ENCODE measurements at places on chromosomes 2 and 18.
A peak's percentile ranks its signal among the peaks of the same experiment; 100 is the strongest.

GRCh38 chr18:11905613-11906012 is 2.5 kb downstream of the MPPE1 start:
- DNase-seq: no peak

DNA sequence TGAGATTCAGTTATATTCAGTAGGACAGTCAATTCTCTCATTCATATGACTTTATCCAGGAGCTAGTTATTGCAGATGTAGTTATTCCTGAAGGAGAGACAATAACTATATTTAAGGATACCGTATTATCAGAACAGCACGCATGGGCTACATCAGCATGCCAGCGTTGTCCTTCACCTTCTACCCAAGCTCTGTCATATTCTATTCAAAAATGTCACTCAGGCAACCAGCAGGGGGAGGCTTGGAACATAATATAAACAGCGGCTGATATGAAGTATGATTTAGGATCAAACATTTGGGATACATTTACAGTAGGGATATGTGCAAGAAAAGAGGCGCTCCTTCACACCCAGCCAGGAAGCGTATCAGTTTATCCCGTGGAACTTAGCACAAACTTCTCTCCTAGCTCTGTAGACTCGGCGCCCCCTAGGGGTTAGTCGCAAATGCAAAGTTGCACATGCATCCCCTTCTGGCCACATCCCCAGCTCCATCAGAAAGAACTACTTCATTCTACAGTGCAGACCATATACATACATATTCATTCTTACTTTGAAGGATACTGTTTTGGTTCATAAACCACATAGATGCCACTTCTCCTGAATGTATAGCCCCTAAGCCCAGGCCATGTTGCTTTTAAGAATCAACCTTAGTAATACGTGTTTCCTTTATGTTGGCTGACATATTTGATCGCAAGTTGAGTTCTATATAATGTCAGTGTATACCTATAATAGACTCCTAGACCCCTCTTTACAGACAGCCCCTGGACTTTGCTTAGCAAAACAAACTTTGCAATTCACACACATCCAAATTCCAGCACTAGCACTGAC is 759.4 kb downstream of the ADCYAP1 start:
- DNase-seq: peak; percentile 6

DNA sequence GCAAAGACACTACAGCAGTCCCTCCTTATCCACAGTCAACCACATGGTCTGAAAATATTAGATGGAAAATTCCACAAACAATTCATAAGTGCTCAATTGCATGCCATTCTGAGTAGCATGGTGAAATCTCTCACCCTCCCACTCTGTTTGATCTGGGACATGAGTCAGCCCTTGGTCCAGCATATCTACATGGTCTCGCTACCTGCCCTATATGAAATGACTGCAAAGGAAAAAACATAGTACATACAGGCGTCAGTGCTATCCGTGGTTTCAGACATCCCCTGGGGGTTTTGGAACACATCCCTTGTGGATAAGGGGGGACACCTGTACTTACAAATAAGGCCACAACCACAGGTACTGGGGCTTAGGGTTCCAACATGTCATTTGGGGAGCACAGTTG is 73.7 kb downstream of the CABLES1 start:
- no peak for DNase-seq

- DNase-seq: no peak
These were observed 516.3 kb upstream of the ID2 start for GRCh38 chr2:8165550-8165949.

- no peak for DNase-seq
These were observed 91.4 kb upstream of the ASAP2 start for GRCh38 chr2:9115229-9115628.

DNA sequence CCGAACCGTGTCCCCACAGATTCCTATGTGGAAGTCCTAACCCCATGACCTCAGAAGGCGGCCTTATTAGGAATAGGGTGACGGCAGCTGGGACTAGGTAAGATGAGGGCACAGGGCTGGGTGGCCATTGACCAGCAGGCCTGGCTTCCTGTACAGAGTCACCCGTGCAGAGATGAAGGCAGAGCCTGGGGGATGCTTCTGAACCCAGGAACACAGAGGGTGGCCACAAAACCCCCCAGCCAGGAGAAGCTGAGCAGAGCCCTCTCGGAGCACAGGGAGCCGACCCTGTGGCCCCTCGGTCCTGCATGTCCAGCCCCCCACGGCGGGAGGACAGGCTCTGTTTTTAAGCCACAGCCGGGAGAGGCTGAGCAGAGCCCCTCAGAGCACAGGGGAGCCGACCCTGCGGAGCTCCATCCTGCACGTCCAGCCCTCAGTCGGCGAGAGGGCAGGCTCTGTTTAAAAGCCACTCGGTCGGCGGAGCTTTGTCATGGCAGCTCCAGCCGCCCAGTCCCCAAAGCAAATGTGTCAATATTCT is 2.7 kb downstream of the PDCD1 start:
- no peak for DNase-seq
